ENCODE measurements at places on chromosomes 3 and 15.

DNA sequence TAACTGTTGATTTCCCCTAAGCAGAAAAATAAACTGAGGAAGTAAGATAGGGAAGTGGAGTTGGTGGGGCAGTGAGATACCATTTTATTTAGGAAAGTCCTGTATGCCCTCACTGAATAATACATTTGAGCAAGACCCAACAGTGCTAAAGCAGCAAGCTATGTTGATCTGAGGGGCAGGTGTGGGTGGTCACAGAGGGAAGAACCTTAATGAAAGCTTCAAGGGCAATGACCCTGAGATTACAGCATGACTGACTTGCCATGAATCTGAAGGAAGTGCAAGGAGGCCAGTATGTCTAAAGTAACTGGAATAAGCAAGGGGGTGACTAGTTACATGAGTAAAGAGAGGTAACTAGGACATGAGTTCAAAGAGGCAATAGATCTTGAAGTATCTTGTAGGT lies 159.5 kb downstream of the CD47 start:
- H3K27me3 ChIP-seq = peaks cover 6% of the 10 kb centered on the region
- no peaks in the 10 kb centered on the region for H3K36me3 ChIP-seq
- no peak overlapping the region for H3K27ac ChIP-seq
- no peak for DNase-seq
- peaks cover 9% of the 10 kb centered on the region for H3K4me1 ChIP-seq

DNA sequence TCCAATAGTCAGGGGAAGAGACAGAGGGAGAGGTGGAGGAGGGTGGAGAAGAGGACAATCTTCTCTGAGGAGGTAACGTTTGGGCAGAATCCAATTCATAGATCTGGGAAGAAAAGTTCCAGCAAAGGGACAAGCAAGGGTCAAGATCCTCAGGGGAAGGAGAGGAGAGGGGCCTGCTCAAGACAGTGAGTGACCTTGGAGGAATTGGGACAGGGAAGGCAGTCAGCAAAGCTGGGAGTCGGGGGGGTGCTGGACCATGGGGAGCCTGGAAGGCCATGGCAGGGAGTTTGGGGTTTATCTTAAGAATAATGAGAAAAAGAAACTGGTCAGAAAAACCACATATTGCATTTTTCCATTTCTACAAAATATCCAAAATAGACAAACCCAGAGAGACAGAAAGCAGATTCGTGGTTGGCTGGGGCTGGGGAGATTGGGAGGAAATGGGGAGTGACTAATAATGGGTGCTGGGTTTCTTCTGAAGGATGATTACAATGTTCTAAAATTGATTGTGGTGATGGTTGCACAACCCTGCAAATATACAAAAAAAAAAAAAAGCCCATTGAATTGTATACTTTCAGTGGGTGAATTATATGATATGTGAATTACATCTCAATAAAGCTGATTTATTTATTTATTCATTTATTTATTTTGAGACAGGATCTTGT lies 19.6 kb upstream of the SRP14 start:
- no peak overlapping the region for H3K4me3 ChIP-seq
- no peaks in the 10 kb centered on the region for H3K36me3 ChIP-seq
- H3K27me3 ChIP-seq = no peaks in the 10 kb centered on the region

DNA sequence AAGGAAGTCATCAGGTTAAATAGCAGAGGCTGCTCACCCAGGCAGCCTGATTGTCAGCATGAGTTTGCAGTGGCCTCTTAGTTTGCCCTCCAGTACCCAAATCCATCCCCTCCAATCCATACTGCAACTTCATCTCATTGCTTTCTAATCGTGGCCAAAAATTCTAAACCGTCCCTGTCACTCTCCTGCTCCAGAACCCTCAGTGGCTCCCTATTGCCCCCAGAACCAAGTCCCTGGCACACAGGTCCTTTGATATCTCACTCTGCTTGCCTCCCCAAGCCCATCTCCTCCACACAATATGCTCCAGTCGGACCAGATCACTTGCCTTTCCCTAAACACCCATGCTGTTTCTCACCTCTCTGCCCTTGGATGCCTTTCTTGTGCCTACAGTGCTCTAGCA lies 49.7 kb downstream of the ST8SIA2 start:
- H3K4me3 ChIP-seq = no peak overlapping the region
- H3K27ac ChIP-seq = no peak overlapping the region
- H3K27me3 ChIP-seq = no peaks in the 10 kb centered on the region
- no peak for DNase-seq

DNA sequence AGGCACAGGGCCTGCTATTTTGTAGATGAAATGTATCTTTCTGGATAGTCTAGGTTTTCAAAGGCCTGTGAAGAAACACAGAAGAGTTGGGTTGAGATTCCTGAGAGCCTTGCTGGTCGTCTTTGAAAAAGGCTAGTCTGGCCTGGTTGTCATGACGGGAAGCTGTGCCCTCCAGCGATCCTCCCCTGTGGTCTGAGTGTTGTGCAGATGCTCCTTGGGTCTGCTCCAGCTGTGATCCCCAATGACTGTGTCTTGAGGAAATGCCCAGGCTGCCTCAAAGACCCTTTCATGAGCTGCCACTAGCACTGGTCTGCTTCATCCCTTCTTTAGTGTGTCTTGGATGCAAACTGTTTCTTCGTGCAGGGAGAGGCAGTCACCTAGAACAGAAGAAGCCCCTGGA lies 111.0 kb upstream of the SYNPR start:
- no peaks in the 10 kb centered on the region for H3K27me3 ChIP-seq
- no peak overlapping the region for H3K4me3 ChIP-seq
- H3K27ac ChIP-seq = no peak overlapping the region
- H3K4me1 ChIP-seq = no peaks in the 10 kb centered on the region
- no peaks in the 10 kb centered on the region for H3K36me3 ChIP-seq
- DNase-seq = no peak

- H3K4me3 ChIP-seq = peak overlapping the region; percentile 85
- H3K36me3 ChIP-seq = peaks cover 13% of the 10 kb centered on the region
- H3K27me3 ChIP-seq = no peaks in the 10 kb centered on the region
- H3K27ac ChIP-seq = peak overlapping the region; percentile 98
- H3K4me1 ChIP-seq = peaks cover 34% of the 10 kb centered on the region
Observed at GRCh38 chr3:150765949-150766720, 3.2 kb upstream of the SIAH2 start.

DNA sequence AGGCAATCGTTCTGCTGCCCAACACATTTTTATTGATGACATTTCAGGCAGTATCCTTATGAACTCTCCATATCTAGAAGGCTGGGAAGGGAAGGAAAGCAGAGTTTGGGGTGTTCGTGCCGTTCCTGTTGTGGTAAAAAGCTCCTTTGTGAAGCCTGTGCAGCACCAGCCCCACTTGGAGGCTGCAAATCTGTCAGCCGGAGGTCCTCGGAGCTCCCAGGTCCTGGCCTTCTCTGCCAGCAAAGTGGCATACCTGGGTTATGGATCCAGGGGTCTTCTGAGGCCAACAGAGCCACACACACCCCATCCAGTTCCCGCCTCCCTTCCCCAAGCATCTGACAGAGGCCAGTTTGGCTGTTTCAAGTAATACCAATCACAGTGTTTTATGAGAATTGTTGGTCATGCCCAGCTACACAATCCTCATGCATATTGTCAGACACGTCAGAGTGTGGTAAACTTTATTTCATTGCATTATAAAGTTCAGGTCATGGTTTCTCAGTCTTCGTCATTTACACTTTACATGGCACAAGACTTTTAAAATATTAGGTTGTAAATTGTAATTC lies 15.9 kb upstream of the USP3 start:
- no peaks in the 10 kb centered on the region for H3K27me3 ChIP-seq
- no peak overlapping the region for H3K4me3 ChIP-seq
- DNase-seq = no peak
- H3K27ac ChIP-seq = no peak overlapping the region

GRCh38 chr15:22892333-22892732 lies 53.9 kb downstream of the NIPA2 start:
- H3K36me3 ChIP-seq = no peaks in the 10 kb centered on the region
- no peaks in the 10 kb centered on the region for H3K27me3 ChIP-seq
- H3K4me3 ChIP-seq = no peak overlapping the region

DNA sequence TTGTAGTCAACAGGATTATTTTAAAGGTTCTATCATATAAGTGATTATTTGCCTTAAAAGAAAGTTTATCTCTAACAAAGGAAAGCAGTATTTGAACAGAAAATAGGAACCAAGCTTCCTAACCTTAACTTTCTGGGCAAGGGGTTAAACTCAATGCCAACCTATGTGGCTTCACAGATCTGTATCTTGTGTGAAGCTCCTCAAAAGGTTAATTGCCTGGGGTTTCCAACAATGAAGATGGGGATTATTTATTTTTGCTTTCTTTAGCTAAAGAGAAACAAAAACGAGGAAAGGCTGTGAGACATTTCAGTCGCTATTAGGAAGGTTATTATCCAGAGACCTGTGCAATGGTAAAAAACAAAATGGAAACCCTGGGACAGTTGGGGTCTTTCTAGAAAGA lies 1.1 kb upstream of the WDR82 start:
- H3K36me3 ChIP-seq = peaks cover 44% of the 10 kb centered on the region
- no peak for DNase-seq
- H3K27ac ChIP-seq = peak overlapping the region; percentile 99
- H3K4me1 ChIP-seq = peaks cover 51% of the 10 kb centered on the region

DNA sequence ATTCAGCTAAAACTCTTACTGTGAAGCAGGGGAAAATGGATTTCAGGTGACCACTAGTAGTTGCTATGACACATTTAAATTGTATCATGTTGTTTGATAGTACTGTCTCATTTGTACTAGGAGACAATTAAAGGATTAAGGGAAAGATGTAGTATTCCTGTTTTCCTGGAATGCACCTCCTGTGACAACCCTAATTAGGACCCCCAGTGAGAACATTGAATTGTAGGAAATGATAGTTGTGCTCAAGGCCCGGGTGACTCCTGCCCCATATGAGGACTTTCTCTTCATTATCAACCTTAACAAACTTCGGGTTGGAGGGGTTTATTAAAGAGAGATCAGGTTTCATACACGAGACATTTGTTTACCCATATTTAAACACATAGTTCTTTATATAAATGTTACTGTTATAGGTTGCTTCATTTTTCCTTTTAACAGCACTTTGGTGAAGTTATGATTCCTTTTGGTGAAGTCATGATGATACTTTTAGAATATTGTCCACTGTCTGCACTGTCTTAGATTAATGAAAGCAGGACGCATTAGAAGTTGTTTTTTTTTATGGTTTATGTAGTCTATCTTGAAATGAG lies 392.6 kb upstream of the NAALADL2 start:
- H3K27me3 ChIP-seq = no peaks in the 10 kb centered on the region
- H3K36me3 ChIP-seq = no peaks in the 10 kb centered on the region
- DNase-seq = no peak
- no peak overlapping the region for H3K4me3 ChIP-seq
- H3K4me1 ChIP-seq = no peaks in the 10 kb centered on the region
- no peak overlapping the region for H3K27ac ChIP-seq

- no peak overlapping the region for H3K27ac ChIP-seq
- H3K4me1 ChIP-seq = peaks cover 10% of the 10 kb centered on the region
- H3K36me3 ChIP-seq = peaks cover 6% of the 10 kb centered on the region
- no peak for DNase-seq
- no peaks in the 10 kb centered on the region for H3K27me3 ChIP-seq
- no peak overlapping the region for H3K4me3 ChIP-seq
Observed at GRCh38 chr15:42474827-42475226, 16.1 kb downstream of the ZNF106 start.

GRCh38 chr3:11077466-11077865 lies 76.8 kb upstream of the HRH1 start:
- H3K27me3 ChIP-seq = peaks cover 25% of the 10 kb centered on the region
- no peak overlapping the region for H3K4me3 ChIP-seq
- no peak overlapping the region for H3K27ac ChIP-seq
- DNase-seq = no peak
- H3K36me3 ChIP-seq = no peaks in the 10 kb centered on the region
- no peaks in the 10 kb centered on the region for H3K4me1 ChIP-seq

- no peak for DNase-seq
- no peak overlapping the region for H3K4me3 ChIP-seq
- H3K4me1 ChIP-seq = peaks cover 40% of the 10 kb centered on the region
- H3K27me3 ChIP-seq = peaks cover 10% of the 10 kb centered on the region
Observed at GRCh38 chr3:194401868-194402329, 2.8 kb upstream of the GP5 start.

GRCh38 chr3:151974067-151974466 lies 100.6 kb downstream of the SUCNR1 start:
- DNase-seq = no peak
- H3K27me3 ChIP-seq = no peaks in the 10 kb centered on the region
- no peaks in the 10 kb centered on the region for H3K4me1 ChIP-seq
- H3K36me3 ChIP-seq = no peaks in the 10 kb centered on the region

DNA sequence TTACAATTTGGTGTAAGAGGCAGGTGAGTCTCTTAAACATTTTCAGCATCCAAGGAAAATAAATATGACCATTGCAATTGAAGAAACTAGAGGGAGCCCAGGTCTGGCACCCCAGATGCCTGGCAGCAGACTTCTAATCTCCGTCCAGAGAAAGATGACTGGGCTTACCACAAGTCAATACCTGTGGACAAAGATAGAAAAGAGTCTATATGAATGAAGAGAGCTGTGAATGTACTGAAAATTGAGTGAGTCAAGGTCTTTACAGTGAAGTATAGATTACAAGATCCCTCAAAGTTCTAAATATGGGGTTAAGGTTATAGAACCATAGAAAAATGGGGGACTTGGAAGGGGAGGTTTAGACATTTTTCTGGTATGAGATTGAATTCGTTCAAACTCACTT lies 827.4 kb upstream of the NR2F2 start:
- no peaks in the 10 kb centered on the region for H3K36me3 ChIP-seq
- H3K4me3 ChIP-seq = no peak overlapping the region
- no peaks in the 10 kb centered on the region for H3K27me3 ChIP-seq
- peaks cover 12% of the 10 kb centered on the region for H3K4me1 ChIP-seq
- no peak overlapping the region for H3K27ac ChIP-seq

DNA sequence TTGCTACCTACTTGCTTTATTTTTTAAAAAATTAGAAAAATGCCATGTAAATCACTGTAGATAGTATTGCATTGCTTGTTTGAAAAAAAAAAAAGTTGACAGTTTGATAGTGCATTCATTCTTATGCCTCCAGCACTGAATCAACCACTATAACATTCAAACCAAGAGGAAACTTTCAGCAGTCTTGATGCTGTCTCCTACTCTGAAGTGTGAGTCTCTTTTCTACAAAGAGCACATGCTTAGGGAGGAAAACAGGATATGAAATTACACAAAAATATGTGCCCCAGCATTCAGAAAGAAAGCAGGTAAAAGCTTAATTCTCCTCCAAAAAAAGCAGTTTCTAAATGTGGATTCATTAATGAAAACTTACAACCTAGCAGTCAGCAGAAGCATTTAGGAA lies 78.3 kb downstream of the ZBTB20 start:
- peak overlapping the region; percentile 33 for H3K4me3 ChIP-seq
- peaks cover 8% of the 10 kb centered on the region for H3K36me3 ChIP-seq
- no peak for DNase-seq

- no peak overlapping the region for H3K27ac ChIP-seq
- no peak for DNase-seq
- H3K27me3 ChIP-seq = no peaks in the 10 kb centered on the region
Observed at GRCh38 chr3:164095279-164095678, 983.0 kb downstream of the SI start.

- peak overlapping the region; percentile 71 for H3K27ac ChIP-seq
- H3K27me3 ChIP-seq = peaks cover 64% of the 10 kb centered on the region
- H3K4me3 ChIP-seq = peak overlapping the region; percentile 82
- H3K36me3 ChIP-seq = no peaks in the 10 kb centered on the region
Observed at GRCh38 chr3:192916371-192917027, 1.2 kb downstream of the MB21D2 start.

GRCh38 chr3:128472449-128473179 lies 5.9 kb upstream of the DNAJB8 start:
- no peaks in the 10 kb centered on the region for H3K36me3 ChIP-seq
- no peak overlapping the region for H3K4me3 ChIP-seq
- H3K27me3 ChIP-seq = peaks cover 4% of the 10 kb centered on the region
- no peak for DNase-seq

All from activated CD4-positive, alpha-beta T cell treated with anti-CD3 and anti-CD28 coated beads for 36 hours (primary cell).